ENCODE measurements at places on chromosomes 7 and 10. TPM values are rescaled to one million over a fixed set of nuclear protein-coding genes. Genes with fewer than 3 reads are reported as not detected.

GRCh38 chr7:121544726-121545125, 148.6 kb upstream of the FAM3C start:
- DNase-seq, result peak; percentile 14

DNA sequence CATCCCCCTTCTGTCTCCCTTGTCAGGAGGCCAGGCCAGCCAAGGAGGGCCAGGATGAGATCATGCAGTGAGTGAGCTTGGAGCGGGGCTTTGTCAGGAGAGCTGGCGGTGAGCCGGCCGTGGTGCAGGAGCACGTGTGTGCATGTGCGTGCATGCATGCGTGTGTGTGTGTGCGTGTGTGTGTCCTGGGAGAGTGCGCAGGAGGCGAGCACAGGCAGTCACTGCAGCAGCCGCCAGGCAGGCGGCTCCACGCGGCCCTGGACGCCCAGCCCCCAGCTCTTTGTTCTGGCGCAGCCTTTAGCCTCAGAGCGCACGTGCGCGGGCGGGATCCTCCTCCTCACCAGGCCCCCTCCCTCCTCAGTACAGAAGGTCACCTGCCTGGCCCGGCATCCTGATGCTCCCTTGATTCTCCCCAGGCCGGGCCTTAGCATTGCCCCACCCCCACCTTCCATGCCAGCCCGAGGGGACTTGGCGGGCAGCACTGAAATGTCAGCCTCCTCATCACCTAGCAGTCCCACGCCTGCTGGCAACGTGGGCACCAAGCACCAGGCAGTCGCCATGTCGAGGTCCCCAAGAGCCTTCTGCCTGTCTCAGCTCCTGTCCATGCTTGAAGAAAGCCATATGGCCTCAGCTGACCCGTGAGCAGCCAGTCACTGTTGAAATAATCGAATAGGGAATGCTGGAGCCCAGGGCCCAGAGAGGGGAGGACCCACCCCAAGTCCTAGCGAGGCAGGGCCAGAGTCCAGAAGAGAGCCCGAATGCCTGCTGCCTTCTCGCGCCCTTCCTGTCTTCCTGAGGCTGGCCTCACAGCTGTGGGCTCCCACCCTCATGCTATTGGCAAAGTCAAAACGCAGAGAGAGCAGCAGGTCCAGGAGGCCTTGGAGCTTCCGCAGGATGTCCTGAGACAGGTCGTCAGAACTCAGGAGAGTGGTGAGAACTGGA, 125.9 kb upstream of the PPIF start:
- DNase-seq, result no peak

DNA sequence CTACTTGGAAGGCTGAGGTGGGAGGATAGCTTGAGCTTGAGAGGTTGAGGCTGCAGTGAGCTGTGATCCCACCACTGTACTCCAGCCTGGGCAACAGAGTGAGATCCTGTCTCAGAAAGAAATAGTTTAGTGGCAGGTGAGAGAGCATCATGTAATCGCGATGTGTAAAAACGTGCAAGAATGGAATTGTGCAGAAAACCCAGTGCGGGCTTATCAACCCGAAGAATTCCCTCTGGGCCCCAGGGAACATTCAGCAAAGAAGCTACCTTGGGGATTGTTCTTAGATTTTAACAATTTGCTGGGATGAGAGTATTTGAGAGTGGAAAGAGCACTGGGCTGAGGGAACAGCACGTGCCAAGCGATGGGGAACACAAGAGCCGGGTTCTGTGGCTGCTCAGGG, 107.4 kb upstream of the INSYN2A start:
- DNase-seq, result no peak

- no peak for DNase-seq
Observed at GRCh38 chr10:20893297-20893696, 3.8 kb downstream of the NEBL start.

GRCh38 chr10:11673346-11674280, 62.2 kb upstream of the USP6NL start:
- DNase-seq, result no peak

DNA sequence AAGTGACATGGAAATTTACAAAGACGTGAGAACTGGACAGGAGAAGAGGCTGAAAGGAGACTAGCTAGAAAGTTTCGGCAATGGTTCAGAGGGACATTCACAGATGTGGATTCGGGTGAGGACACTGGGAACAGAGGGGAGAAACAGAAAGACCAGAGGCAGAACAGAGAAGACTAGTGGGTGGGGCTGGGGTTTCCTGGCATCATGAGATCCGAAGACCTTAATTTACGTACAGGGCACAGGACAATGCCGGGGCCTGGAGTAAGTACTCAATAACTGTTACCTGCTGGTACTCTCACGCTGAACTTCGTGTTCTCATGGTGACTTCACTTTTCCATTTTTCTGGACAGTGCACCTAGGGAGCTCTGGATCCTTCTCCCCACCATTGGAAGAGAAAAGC, 53.5 kb downstream of the VOPP1 start:
- no peak for DNase-seq

- no peak for DNase-seq
Observed at GRCh38 chr10:95260397-95260881, 30.4 kb downstream of the PDLIM1 start.

DNA sequence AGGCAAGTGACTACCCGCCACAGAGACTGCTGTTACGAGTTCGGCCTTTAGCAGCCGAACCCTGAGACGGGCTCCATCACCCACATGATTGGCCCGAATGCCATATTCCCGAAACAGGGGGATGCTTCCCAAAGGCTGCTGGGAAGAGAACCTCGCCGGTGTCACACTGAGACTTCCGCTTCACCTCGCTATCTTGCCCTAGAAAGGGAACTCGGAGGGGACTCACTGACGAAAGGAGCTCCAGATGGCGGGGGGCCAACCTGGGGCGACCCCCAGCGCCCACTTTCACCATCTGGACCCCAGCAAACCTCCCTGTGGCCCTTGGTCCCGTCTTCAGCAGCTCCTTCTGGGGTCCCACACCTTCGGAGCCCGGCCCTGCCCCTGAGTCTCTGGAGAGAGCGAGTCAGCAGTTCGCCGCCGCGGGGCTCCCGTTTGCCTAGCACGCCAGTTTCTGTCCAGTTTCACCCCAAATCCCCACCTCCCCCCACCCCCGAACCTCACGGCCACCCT, 529 bp downstream of the HPS1 start:
- DNase-seq, result no peak

DNA sequence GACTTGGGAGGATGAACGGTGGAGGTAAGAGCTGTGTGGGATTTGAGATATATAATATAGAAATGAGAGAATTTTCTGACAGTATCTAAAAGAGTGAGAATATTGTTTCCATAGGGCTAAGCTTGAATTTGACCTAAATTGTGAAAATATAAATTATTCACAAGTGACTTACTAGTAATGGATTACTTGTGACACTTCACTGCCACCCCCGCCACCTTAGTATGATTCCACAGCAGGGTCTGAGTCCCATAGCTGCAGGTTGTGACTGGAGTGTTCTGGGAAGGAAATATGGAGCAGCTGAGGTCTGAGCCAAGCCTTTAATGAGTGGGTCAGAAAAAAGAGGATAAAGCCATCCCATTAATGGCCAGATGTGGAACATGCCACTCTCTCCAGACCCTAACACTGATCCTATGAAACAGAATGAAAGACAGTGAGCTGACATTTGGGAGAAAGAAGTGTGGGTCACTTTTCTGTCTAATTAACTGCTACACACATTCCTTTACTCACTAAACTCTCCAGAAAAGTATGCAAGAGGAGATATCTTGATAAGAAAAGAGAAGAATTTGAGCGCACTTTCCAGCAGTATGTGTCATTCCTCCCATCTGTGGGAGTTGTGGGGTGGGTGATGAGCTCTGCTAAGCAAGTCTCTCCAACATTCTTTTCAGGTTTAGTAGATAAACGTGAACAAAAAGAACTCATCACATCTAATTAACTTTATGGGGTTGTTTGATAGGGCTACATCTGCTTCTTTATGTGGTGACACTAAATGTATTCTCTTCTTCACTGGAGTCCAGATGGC, 1193.4 kb downstream of the SORCS3 start:
- DNase-seq, result no peak

- DNase-seq, result no peak
Observed at GRCh38 chr7:115851291-115851690, 179.3 kb downstream of the TFEC start.

DNA sequence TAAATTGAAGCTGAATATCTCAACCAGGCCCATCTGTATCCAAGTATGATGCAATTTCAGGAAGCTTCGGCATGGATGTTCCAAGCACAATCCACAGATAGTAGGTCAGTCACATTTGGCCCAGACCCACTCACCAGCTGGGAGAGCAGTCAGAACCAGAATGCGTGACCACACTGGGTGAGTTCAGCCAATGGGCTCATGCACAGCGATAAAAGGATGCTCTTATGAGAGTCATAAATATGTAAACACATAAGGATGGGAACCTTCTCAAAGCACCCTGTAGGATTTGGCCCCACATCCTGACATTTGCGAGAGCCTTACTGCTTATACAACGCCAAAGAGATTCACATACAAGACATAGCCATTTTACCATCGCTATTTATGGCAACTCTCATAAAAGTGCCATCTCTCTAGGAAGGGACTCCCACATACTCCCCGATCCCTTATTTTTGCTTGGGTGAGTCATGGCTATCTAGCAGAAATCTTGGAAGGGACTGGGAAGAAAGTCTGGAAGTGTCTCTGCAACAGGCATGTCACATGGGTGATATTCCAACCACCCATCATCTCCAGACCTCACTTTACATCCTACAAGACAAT, 3.0 kb downstream of the AFAP1L2 start:
- no peak for DNase-seq

DNA sequence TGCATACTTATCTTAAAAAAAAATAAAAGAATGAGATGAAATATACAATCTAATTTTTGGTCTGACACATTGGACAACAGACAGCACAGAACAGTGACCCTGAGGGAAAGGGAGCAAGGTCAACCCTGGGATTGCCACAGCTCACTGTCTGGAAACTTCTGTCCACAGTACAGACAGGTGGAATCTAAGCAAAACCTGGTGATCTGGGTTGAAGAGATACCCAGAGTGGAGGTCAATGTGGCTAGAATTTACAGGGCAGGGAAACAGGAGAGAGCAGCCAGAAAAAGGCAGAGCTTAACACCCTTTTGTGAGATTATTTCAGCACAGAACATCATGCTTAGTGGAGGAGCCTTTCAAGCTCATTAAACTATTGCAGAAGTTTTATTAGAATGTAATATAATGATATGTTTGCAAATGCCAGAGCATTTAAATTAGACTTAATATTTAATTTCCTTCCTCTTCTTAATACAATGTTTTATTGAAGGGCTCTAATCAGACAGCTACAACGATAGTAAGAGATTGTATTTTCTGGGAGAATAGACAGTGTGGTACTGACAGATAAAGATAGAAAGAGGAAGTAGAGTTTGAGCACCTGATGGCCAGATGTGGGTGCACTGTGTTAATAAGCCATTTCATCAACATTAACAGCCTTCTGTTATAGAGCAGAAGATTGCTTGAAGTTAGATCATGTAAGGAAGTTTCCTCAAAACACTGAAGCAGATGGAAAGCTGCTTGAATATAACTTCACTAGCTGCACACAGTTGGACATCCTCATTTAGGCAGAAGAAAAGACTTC, 309.4 kb downstream of the HGF start:
- DNase-seq, result no peak

DNA sequence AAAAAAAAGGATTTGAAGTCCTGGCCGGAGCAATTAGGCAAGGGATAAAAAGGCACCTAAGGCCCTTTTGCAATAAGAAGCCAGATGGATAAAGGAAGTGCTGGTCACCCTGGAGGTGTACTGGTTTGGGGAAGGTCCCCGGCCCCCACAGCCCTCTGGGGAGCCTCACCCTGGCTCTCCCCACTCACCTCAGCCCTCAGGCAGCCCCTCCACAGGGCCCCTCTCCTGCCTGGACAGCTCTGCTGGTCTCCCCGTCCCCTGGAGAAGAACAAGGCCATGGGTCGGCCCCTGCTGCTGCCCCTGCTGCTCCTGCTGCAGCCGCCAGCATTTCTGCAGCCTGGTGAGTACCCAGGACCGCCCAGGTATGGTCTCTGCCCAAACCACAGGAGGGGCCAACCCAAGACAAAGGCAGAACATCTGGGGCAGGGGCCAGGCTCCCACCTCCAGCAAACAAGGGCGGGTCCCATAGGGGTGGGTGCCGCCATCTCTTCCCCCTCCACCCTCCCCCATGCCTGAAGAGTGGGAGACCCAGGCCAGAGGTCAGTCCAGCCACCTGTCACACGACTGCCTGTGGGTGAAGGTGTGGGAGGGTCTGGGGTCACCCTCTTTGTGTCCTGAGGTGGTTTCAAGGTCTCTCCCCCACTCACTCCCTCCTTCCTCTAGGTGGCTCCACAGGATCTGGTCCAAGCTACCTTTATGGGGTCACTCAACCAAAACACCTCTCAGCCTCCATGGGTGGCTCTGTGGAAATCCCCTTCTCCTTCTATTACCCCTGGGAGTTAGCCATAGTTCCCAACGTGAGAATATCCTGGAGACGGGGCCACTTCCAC, at the start of gene PILRB:
Gene PILRB (plus strand): TSS at position 91 of the 830 bp plus-strand sequence. CDS start 186 bp downstream, at position 277.
- DNase-seq, result no peak

- no peak for DNase-seq
Observed at GRCh38 chr10:4352414-4352961, 473.5 kb upstream of the AKR1E2 start.

DNA sequence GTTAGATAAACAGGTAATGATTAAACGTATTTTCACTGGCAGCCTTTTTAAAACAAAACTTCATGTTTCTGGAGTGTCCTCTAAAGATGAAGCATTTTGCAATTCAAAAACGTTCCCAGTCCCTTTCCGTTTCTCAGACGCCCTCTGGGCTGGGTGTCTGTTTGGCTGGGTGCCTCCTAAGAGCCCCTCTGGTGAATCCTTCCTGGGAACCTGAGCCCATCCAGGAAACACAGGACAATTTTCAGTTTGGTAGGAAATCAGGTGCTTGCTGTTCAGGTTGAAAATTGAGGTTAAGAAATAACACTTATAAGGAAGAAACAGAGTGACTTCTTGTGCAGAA, 76.7 kb downstream of the CHN2 start:
- no peak for DNase-seq

GRCh38 chr7:135321556-135321955, 87.9 kb downstream of the STRA8 start:
- no peak for DNase-seq

DNA sequence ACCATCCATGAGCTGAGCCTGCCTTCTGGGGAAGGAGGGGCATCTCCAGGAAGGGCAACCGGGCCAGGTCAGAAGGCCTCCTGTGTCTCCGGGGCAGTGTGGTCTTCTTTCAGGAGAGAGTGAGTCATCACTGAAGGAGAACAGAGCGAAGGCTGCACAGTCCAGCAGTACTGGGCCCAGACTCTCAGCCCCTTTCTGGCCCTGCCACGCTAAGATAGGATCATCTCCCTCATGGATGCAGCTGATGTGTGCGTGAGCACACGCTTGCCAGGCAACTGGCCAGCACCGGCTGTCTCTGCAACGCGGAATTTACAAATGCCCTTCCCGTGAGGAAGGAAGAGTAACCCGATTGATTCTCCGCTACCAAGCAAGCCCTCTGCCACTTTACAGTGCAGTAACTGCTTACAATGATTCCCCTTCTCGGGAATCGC, 328.2 kb downstream of the TNS3 start:
- DNase-seq, result no peak

The OR2A12 gene
- not detected for polyA plus RNA-seq

The CHAT gene
- polyA plus RNA-seq, result not detected

The ARHGAP21 gene
- polyA plus RNA-seq, result 72.1 TPM

The ZNF804B gene
- polyA plus RNA-seq, result 0.13 TPM

The DRGX gene
- not detected for polyA plus RNA-seq

The SORCS3 gene
- polyA plus RNA-seq, result 4.2 TPM

The GALNT17 gene
- 4.7 TPM for polyA plus RNA-seq

The CYP3A7 gene
- polyA plus RNA-seq, result 1.5 TPM

The LDB3 gene
- 0.74 TPM for polyA plus RNA-seq

All from left renal pelvis (tissue), 4 donors.